ENCODE measurements at places on chromosomes 12 and 14. TPM values are rescaled to one million over a fixed set of nuclear protein-coding genes. Genes with fewer than 3 reads are reported as not detected.
A peak's percentile ranks its signal among the peaks of the same experiment; 100 is the strongest.

DNA sequence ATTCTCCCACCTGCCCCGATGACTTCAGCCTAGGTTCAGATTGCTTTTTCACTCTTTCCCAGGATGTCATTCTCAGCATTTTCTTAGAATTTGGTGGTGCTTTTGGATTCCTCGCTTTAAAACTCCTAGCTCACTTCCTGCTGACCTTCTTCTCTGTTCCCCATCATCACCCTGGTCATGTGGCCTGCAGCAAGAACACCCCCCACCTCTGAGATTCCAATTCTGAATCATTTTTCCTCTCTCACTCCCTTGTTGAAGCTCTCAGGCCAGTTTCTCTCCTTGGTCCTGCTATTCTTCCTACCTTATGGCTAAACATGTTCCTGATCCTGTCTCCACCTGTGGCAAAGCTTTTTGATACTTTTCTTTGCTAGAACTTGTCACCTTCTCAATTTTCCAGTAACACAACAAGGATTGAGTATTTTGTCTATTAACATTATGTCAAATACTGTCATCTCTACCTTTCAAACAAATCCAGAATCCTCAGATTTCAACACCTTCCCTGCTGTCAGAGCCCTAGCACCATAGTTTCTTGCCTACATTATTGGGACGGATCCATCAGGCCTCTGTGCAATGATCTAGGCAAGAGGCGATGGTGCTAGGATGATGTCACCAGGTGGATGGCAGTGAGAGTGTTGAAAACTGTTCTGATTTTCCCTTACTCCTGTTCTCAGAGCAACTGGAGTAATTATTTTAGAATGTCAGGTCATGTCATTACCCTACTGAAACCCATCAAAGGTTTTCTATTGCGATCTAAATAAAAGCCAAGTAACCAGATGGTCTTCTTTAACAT is 233.7 kb downstream of the MON2 start:
- no peaks in the 10 kb centered on the region for H3K4me1 ChIP-seq
- DNase-seq: no peak

GRCh38 chr14:76780875-76781647 is 19.8 kb downstream of the VASH1 start:
- no peak overlapping the region for H3K27ac ChIP-seq
- DNase-seq: peak; percentile 17
- H3K27me3 ChIP-seq: no peaks in the 10 kb centered on the region
- peaks cover 12% of the 10 kb centered on the region for H3K4me1 ChIP-seq

DNA sequence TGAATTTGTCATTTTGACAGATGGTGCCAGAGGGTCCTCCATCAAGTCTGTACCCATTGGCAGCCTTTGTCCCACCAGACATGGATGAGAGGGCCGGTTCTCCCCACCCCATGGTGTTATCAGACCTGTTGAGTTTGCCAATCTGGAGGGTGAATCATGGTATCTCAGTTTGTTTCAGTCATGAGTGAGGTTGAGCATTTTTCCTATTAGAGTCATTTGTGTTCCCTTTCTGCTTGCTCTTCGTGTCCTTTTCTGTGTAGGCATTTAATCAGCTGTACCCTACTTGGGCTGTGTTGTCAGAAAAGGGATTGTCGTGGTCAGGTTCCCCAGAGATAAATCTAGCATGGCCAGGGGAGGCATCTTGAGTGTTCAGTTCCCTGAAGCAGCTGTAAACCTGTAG is 30.5 kb downstream of the SLC24A4 start:
- DNase-seq: no peak
- no peak overlapping the region for H3K4me3 ChIP-seq
- no peak overlapping the region for H3K27ac ChIP-seq
- H3K36me3 ChIP-seq: no peaks in the 10 kb centered on the region
- H3K27me3 ChIP-seq: no peaks in the 10 kb centered on the region

GRCh38 chr12:101127521-101128219 is 82.4 kb downstream of the SLC5A8 start:
- no peaks in the 10 kb centered on the region for H3K36me3 ChIP-seq
- H3K4me3 ChIP-seq: no peak overlapping the region
- no peak overlapping the region for H3K27ac ChIP-seq

GRCh38 chr14:54589843-54590242 is 22.9 kb downstream of the SAMD4A start:
- H3K4me1 ChIP-seq: peaks cover 57% of the 10 kb centered on the region
- H3K27me3 ChIP-seq: no peaks in the 10 kb centered on the region
- no peaks in the 10 kb centered on the region for H3K36me3 ChIP-seq
- no peak for DNase-seq
- no peak overlapping the region for H3K4me3 ChIP-seq
- no peak overlapping the region for H3K27ac ChIP-seq

GRCh38 chr14:56328021-56328420 is 209.8 kb downstream of the PELI2 start:
- no peak for DNase-seq
- H3K27ac ChIP-seq: no peak overlapping the region
- no peaks in the 10 kb centered on the region for H3K36me3 ChIP-seq
- no peaks in the 10 kb centered on the region for H3K27me3 ChIP-seq

DNA sequence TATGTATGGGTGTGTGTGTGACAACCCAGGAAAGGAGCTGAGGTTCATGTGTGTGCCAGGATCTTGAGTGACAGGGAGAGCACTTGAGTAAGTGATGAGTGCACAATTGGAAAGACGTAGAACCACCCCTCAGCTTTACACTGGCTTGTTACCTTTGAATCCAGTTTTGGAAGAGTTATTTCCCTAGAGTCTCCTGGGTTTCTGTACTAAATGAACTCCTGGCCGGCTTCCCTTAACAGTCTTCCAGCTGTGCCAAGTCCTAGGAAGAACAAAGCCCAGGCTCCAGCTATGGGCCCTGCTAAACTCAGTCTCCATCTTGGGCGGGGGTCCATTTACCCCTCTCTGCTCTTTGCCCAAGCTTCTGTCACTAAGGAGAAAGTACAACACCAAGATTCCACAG is 19.7 kb upstream of the NR1H4 start:
- H3K27ac ChIP-seq: no peak overlapping the region
- H3K27me3 ChIP-seq: no peaks in the 10 kb centered on the region
- no peak for DNase-seq
- no peak overlapping the region for H3K4me3 ChIP-seq
- H3K4me1 ChIP-seq: no peaks in the 10 kb centered on the region

GRCh38 chr12:120110550-120111501 is 5.7 kb downstream of the RAB35 start:
- H3K4me3 ChIP-seq: no peak overlapping the region
- no peak overlapping the region for H3K27ac ChIP-seq
- H3K36me3 ChIP-seq: peaks cover 28% of the 10 kb centered on the region
- peak; percentile 81 for DNase-seq
- no peaks in the 10 kb centered on the region for H3K27me3 ChIP-seq
- H3K4me1 ChIP-seq: peaks cover 32% of the 10 kb centered on the region

DNA sequence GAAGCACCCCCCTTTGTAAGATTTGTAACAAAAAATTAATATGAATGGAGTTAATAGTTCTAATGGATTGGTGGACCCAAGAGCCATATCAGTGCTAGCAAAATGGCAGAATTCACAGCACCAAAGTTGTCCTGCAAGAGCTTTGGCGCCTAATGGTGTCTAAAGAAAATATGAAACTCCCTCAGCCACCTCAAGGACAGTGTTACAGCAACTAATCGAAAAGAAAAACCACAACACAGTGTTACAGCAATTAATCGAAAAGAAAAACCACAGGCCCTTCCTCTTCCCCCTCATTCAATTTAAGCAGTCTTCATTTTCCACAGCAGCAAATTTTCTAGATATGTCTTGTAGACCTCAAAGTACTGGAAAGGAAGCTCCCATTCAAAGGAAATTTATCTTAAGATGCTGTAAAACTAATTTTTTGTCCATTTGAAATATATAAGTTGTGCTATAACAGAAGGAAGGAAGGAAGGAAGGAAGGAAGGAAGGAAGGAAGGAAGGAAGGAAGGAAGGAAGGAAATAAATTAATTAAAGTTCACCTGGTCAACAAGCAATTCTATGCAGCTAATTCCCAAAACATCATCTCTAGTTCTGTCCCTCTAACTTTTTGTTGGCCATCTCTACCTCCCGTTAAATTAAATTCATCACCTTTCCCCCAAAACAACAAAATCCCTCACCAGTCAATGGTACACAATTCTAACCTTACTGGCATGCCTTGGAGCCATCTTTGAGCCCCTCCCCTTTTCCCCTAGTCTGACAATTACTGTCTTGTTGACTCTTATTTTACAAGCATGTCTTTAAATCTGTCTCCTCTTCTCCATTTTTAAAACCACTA is 17.4 kb downstream of the LRP6 start:
- peaks cover 9% of the 10 kb centered on the region for H3K4me1 ChIP-seq
- H3K27ac ChIP-seq: no peak overlapping the region
- no peak for DNase-seq

GRCh38 chr14:104172880-104173279 is 34.5 kb downstream of the KIF26A start:
- no peak overlapping the region for H3K4me3 ChIP-seq
- H3K4me1 ChIP-seq: no peaks in the 10 kb centered on the region
- no peak overlapping the region for H3K27ac ChIP-seq

GRCh38 chr14:95895720-95896119 is 19.1 kb downstream of the TUNAR start:
- no peaks in the 10 kb centered on the region for H3K4me1 ChIP-seq
- no peaks in the 10 kb centered on the region for H3K36me3 ChIP-seq
- H3K27ac ChIP-seq: no peak overlapping the region
- H3K27me3 ChIP-seq: peaks cover 4% of the 10 kb centered on the region

DNA sequence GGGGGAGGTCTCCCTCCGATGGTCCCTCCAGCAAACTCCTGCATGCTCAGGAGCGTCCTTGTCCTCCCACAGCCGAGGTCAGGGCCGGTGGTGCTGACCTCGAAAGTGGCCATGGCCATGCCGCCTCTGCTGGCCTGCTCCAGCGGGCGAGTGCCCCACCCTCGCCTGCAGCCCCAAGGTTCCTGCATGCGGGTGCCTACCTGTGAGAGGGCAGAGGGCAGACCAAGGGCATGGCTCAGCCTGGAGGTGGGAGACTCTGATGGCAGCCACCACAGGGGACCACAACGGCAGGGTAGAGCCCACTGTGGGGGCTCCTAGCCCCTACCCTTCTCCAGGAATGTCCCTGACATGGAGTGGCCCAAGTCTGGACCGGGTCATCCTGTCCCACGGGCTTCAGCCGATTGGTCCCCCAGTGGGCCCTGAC is 38.1 kb upstream of the PPP1R13B start:
- H3K4me3 ChIP-seq: no peak overlapping the region
- peaks cover 11% of the 10 kb centered on the region for H3K4me1 ChIP-seq
- no peaks in the 10 kb centered on the region for H3K36me3 ChIP-seq
- DNase-seq: no peak

- H3K27me3 ChIP-seq: no peaks in the 10 kb centered on the region
- no peak overlapping the region for H3K4me3 ChIP-seq
- no peak for DNase-seq
Measured at GRCh38 chr12:127214186-127214585, 1052.8 kb upstream of the TMEM132C start.

GRCh38 chr12:6187948-6188793 is 12.0 kb upstream of the CD9 start:
- no peak for DNase-seq
- no peak overlapping the region for H3K4me3 ChIP-seq
- no peaks in the 10 kb centered on the region for H3K36me3 ChIP-seq

DNA sequence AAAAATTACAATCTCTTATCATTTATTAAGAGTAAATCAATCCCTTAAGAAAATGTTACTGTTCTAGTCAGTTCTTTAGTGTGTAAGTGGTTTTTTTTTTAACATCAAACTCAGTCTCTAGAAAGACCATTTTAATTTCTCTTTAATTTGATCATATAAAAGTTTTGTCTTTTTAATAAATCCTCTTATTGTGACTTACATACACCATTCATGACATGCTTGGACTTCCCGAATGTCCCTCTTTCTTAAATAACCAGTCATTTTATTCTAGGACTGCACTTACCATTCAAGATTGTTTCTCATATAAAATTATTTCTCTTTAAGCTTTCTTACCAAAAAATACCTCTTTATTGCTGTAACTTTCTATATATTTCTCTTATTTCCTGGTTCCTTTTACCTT is 60.8 kb upstream of the EVL start:
- H3K4me3 ChIP-seq: no peak overlapping the region
- no peak overlapping the region for H3K27ac ChIP-seq
- H3K4me1 ChIP-seq: no peaks in the 10 kb centered on the region
- no peaks in the 10 kb centered on the region for H3K27me3 ChIP-seq

GRCh38 chr14:101928415-101928841 is 35.9 kb upstream of the DYNC1H1 start:
- H3K27ac ChIP-seq: peak overlapping the region; percentile 71
- DNase-seq: no peak
- peak overlapping the region; percentile 21 for H3K4me3 ChIP-seq
- no peaks in the 10 kb centered on the region for H3K27me3 ChIP-seq
- peaks cover 12% of the 10 kb centered on the region for H3K36me3 ChIP-seq

DNA sequence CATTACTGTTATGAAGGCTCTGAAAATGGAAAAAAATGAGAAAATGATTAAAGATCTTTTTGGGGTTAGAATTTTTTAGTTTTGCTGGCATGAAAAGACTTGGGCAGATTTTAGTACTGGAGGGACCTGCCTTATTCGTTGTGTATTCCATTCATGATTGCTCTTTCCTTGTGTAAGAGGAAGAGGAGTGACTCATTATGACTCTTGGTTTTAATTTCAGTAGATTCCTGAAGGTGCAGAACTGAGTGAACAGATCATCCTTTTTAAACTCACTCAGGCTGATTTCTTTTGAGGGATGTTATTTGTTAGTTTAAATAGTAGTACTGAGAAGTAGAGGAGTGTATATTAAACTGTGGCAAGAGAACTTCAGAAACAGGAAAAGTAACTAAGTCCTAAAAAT is 41.6 kb downstream of the AKAP6 start:
- peaks cover 4% of the 10 kb centered on the region for H3K4me1 ChIP-seq
- no peaks in the 10 kb centered on the region for H3K27me3 ChIP-seq
- no peak overlapping the region for H3K27ac ChIP-seq
- no peaks in the 10 kb centered on the region for H3K36me3 ChIP-seq
- H3K4me3 ChIP-seq: no peak overlapping the region

- H3K36me3 ChIP-seq: peaks cover 95% of the 10 kb centered on the region
- H3K4me3 ChIP-seq: no peak overlapping the region
- no peaks in the 10 kb centered on the region for H3K4me1 ChIP-seq
- H3K27ac ChIP-seq: no peak overlapping the region
- no peak for DNase-seq
Measured at GRCh38 chr14:91466192-91466591, 43.9 kb downstream of the PPP4R3A start.

DNA sequence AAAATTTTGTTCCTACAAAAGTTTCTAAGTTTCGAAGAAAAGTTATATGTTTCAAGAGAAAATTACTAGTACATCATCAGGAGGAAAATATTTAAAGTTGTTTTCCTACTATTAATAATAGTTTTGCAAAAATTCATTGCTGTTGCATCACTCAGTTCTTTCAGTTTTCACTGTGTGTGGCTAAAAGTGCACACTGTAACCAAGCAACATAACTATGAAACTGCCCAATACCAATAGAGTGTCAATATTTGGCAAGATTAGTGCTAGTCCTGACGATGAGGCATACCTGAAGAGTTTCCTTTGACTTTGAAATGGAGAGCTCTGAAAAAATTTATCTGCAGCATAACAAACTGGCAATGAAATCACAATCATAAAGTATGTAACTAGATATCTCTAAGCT is 194.3 kb downstream of the CPNE8 start:
- H3K4me3 ChIP-seq: no peak overlapping the region
- no peak overlapping the region for H3K27ac ChIP-seq
- no peaks in the 10 kb centered on the region for H3K27me3 ChIP-seq
- no peaks in the 10 kb centered on the region for H3K4me1 ChIP-seq

The RNASE4 gene
- 4.1 TPM for total RNA-seq

The KLHL33 gene
- total RNA-seq: 19.5 TPM

The GARIN6 gene
- not detected for total RNA-seq

The CLEC7A gene
- 1.0 TPM for total RNA-seq

The PTCSC3 gene
- total RNA-seq: not detected

The WSCD2 gene
- total RNA-seq: not detected

The PYM1 gene
- 17.4 TPM for total RNA-seq

The MANSC4 gene
- total RNA-seq: not detected

The ESR2 gene
- total RNA-seq: 0.81 TPM

The PCED1B gene
- 0.19 TPM for total RNA-seq

The CLEC4D gene
- 0.34 TPM for total RNA-seq

The PLEKHH1 gene
- 2.8 TPM for total RNA-seq

The RFX4 gene
- not detected for total RNA-seq
